Right renal cortex interstitium (tissue), 3 donors: ENCODE measurements at places on chromosomes 1 and 21.

DNA sequence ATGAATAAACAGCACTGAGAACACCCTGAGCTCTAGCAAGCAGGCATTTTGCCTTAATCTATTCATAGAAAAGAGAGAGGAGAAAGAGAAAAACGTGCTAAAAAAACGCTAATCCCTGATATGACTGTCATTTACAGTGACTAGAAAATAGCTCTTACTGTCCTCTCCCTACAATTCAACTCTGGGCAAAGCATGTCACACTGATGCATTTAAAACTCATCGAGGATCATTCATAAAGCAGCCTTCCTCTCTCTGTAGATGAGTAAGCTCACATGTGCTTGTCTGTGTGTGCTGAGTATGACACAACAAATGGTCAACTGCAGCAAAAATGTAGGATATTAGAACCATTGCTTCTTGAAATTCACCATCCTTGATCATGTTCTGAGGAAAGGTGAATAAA lies 109.0 kb downstream of the SGIP1 start:
- no peak for DNase-seq

DNA sequence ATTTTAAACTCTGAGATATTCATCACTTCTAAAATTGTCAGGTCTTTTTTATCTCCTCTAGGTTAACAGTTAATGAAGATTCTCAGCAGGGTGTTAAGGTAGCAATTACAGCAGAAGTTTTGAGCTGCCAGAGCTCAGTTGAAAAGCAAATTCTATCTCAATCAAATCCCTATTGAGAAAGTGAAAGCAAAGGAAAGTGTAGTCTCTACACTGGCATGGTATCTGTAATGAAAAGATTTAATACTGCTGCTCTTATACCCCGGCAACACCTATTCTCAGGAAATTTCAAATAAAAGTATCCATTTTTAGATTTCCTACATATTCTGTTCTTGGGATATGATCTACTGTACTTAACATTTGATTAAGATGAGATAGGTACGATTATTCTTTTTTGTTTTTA lies 913.5 kb downstream of the MRPL39 start:
- no peak for DNase-seq

- DNase-seq = no peak
These were observed 258.0 kb downstream of the LTN1 start for GRCh38 chr21:28734522-28735175.

DNA sequence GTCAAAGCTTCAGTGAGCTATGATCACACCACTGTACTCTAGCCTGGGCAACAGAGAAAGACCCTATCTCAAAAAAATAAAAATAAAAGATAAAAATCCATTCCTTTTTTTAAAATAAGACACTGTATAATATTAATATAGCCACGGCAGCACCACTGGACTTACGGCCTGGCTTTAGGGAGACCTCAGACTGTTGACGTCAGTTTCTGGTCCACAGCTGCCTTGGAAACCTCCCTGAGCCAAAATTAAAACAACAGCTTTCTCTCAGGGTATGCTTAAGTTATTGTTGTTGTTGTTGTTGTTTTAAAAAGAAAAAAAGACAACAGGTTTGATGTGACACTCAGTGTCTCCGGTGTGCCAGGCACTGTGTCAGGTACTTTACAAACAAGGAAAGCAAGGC lies 42.0 kb downstream of the CAPZB start:
- no peak for DNase-seq

DNA sequence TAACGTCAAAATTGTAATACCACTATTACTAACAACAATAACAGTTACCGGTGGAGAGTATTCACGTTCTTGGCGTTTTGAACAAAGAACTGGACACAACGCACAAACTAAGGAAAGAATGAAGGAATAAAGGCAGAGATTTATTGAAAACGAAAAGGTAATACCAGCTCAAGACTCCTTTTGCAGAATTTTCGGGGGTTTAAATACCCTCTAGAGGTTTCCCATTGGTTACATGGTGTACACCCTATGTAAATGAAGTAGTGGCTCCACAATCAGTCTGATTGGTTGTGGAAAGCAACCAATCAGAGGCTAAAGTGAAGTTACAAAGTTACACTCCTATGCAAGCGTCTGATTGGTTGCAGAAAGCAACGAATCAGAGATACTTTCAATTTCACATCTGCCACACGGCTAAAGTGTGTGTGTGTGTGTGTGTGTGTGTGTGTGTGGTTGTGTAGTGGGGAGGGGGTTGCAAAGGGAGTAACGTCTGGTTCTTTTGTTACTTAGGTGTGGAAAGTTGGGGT lies 1.1 kb upstream of the GTF2B start:
- DNase-seq = no peak

DNA sequence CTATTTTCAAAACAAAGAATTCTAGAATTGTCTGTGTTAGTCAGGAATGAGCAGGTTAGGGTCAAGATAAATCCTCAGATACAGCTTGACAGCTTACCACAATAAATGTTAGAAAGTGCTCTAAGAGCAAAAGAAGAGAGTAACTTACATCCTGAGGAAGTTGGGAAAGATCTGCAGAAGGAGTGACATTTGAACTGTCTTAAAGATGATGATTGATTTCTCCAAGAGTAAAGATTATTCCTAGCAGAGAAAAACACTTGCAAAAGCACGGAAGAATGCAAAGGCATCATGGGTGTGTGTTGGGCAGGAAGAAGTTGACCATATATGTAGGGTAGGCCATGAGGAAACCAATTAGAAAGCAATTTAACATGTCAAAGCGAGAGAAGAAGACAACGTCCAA lies 175.4 kb downstream of the LRRC7 start:
- DNase-seq = peak; percentile 15

- no peak for DNase-seq
These were observed 85.7 kb upstream of the RALGPS2 start for GRCh38 chr1:178639326-178639725.

GRCh38 chr1:233613252-233614172 lies at the start of gene KCNK1:
KCNK1 (plus strand) TSS chr1:233614106; CDS start chr1:233614172, 66 bp downstream.
- DNase-seq = no peak

GRCh38 chr21:40294345-40294744 lies 427.1 kb downstream of the PCP4 start:
- DNase-seq = no peak

DNA sequence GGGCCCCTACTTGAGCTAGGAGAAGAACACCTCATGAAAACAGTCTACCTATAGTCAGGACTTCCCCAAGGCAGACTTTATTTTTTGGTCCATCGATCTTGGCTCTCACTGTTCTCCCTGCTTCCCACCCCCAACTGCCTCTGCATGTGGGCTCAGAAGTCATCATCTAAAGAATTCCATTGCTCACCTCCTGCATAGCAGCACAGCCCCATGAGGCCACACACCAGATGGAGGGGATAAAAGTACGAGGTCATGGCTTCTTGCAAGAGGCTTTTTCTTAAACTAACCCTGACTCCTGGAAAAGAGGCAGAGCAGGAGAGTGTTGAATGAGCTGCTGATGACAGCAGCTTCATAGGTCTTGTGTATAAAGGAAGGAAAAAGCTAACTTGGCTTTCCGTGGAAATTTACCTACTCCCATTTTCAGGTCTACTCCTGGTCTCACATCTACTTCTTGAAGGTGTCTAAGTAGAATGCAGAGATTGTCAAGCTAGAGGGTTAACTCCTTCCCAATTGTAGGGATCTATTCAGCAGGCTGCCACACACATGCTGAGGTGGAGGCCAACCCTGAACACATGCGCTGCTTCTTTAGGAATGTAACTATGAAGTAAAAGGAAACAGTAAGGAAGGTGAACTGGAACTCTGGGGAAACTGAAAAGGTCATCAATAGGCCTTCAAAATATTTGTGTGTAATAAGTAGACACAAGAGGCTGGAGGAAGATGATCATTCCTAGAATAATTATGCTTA lies 18.7 kb downstream of the WNT2B start:
- DNase-seq = no peak

GRCh38 chr1:6834366-6834765 lies 49.1 kb downstream of the CAMTA1 start:
- no peak for DNase-seq

DNA sequence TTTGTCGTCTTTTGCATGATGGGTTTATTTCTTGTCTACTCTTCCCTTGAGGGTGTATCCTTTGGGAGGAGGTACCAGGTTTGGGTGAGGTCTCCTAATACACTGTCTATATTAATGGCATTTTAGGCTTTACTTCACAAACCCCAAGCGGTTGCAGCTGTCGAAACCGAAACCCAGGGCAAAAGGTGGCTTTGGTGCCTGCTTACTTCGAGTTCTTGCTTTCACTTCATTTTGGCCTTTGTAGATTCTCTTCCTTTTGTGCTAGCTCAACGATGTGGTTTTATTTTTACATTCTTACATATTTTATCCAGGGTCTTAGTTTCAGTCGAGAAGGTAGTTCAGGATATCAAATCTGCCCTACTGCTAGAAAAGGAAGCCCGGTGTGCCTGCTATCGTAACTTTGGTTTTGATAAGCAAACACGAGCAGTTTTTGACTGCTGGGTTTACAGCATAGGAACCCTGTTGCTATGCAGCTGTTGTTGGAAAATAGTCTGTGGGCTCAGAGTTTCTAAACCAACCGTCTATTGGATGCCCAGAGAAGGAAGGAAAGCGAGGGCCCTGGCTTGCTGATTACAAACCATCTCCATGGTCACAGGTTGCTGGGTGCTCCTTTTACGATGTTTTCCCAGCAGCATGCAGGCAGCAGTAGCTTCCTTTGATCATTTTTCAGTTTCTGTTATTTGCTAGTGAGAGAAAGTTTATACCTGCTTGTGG lies 9.8 kb upstream of the TSPAN2 start:
- DNase-seq = peak; percentile 73

DNA sequence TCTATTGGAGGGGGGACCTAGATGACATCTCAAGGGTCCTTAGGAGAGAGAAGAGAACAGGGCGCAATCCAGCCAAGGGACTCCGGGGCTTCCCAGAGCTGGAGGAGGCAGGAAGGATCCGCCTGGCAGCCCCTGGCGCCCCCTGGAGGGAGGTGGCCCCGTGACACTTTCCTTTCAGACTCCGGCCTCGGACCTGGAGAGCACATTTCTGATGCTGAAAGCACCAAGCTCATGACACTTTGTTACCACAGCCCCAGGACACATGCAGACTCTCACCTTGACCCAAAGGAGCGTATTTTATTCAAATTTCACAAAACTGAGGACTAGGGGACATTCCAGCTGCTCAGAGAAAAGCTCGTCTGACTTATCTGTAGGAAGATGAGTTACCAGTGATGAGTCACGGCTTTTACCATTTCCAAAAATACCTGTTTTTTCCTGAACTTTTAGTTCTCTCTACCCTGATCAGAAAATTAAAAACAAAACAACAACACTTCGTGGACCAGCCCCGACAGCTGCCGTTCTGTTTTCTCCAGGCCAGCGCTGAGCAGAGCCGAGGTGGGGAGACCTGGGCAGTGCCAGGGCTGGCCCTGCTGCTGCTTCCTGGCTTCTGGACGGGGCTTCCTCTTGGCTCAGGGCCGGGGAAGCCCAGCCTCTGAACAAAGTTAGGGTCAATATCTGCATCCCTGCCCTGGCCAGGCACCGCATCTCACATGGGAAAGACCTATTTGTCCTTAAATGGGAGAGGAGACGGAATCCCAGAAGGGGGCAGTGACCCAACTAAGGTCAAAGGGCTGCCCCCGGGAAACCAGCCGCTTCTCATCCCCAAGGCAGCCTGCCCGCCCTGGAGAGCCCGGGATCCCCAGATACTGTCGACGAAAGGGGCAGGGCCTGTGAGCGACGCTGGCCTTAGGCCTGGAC lies 21.6 kb upstream of the POFUT2 start:
- no peak for DNase-seq

DNA sequence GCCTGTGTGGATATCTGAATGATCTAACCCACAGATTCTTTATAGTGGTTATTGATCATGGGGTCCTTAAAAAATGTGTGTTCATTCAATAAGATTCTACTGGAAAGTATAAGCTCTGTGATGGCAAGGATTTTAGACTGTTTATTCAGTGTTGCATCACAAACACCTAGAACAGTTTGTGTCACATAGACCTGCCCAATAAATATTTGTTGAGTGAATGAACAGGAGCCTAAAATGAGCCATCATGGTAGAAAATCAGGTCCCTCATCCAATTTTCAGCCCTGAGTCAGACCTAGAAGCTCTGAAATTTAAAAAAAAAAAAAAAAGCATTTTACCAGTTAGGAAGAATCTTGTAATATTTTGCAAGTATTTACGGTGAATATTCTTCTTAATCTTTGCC lies 2.3 kb upstream of the RGSL1 start:
- no peak for DNase-seq

DNA sequence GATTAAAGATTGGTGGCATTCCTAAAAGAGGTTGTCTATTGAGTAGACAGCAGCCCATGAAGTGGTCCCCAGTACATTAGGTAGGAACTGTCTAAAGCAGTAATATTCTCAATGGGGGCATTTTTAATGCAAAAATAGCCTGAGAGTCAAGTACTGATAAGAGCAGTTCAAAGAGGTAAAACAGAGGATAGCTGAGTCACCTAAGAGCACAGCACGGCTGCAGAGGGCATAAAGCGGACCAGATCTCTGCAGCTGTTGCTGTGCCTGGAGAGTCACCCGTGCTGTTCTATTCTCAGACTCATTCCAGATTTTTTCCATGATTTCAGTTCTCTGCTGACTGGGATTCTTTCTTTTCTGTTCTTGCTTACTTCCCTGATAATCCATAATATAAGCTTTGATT lies 313.2 kb downstream of the OLFM3 start:
- DNase-seq = no peak

GRCh38 chr1:167223144-167224103 lies 2.7 kb downstream of the POU2F1 start:
- no peak for DNase-seq

- DNase-seq = no peak
These were observed 11.4 kb upstream of the ASCL5 start for GRCh38 chr1:201138311-201138840.

GRCh38 chr21:42114646-42115045 lies 43.5 kb downstream of the UMODL1 start:
- no peak for DNase-seq

GRCh38 chr1:32981003-32981901 lies 16.6 kb upstream of the RNF19B start:
- no peak for DNase-seq

GRCh38 chr1:12614402-12615158 lies 3.4 kb downstream of the DHRS3 start:
- no peak for DNase-seq

GRCh38 chr21:25959799-25960198 lies 210.8 kb downstream of the APP start:
- DNase-seq = no peak

- no peak for DNase-seq
These were observed 22.9 kb upstream of the DIP2A start for GRCh38 chr21:46435786-46436227.

DNA sequence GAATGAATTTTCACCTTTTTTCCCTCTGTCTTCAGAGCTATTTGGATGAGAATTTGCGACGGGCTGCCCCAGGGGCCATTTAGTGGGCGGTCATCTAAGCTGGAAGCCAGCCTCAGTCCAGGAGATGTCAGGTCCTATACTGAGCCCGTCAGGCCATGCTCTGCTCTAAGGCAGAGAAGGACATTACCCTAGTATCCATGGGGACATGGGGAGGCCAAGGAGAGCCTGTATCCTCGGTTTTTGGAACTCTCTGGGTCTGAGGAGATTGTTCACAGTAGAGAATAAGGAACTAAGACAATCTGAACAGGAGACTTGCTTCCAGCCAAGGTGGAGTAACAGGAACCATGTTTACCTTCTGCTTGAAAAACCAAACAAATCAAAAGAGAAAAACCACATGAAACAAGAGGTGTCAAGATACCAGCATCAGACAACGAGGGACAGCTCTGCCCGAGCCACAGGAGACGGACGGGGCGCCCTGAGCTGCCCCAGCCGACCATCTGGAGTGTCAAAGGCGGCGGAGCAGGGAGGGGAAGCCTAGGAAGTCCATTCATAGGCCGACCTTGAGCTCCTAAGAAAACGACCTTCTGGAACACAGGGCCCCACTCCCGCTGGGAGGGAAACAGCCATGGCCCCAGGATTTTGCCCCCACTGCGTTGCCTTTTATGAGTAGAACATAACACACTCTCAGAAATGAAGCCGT lies 20.0 kb upstream of the ADARB1 start:
- DNase-seq = no peak
